G401 (cell line): ENCODE measurements at places on chromosomes 16 and 17.
A peak's percentile ranks its signal among the peaks of the same experiment; 100 is the strongest.

DNA sequence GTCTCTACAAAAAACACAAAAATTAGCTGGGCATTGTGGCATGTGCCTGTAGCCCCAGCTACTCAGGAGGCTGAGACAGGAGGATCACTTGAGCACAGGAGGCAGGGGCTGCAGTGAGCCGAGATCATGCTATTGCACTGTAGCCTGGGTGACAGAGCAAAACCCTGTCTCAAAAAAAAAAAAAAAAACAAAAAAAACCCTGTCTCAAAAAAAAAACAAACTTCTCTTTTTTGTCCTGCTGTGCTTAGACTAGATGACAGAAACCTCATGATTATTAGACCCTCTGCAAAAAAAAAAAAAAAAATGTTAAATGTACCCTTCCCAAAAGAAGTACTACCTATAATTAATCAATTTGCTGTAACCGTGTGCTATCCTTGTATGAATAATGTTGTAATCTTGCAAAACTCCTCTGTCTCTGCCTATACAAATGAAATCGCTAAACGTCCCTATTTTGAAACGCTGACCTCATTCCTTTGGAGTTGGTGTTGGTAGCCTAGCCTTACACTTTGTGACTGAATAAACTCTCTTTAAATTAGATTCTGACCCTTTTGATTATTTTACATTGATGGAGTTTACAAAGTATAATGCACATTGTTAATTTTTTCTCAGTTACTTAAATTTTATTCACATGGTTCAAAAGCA, 13.6 kb upstream of the DHRS7B start:
- DNase-seq = no peak

DNA sequence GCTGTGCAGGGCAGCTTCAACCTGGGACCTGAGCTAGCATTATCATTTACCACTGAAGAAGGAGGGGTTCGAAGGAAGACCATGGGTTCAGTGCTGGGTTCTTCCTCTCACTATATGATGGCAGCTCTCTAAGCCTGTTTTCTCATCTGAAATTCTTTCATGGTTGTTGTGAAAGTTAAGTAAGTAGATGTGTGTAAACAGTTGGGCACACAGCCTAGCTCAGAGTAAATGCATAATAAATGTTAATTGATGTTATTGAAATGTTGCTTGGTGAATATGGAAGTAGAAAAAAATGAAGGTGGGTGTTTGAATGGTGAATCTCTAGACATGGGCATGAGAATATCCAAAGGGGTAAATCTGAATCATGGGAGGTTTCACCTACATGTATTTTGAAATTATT, 9.1 kb downstream of the CEP95 start:
- no peak for DNase-seq

DNA sequence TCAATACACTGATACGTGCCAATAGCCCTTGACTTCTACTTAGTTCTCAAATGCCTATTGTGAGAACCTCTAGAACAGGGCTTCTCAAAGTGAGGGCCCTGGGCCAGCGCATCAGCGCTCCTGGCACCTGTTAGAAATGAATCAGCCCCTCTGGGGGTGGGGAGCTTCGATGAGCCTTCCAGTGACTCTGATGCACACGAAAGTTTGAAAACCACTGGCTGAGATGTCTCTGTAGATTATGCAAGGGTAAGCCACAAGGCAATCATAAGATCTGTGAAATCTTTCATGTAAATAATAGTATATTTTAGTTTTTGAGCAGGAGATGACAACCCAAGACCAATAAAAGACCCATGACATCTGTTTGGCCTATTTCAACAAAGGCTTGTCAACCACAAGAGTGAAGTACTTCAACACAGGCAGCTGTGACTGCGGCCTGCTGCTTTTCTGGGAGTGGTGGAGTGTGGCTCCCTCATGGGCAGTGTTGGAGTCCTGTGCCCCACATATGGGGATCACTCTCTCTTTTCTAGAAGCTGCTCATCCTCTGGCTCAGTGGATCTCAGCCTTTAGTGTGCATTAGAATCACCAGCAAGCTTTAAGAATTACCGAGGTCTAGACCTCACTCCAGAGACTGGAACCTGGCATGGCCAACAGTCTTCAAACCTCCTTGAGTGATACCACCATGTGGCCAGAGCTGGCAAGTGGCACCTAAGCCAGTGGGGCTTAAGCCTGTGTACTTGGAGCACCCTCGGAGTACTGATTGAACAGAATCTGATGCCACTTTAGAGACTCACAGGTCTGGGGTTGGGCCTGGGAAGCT, 5.8 kb downstream of the MTHFSD start:
- DNase-seq = no peak

DNA sequence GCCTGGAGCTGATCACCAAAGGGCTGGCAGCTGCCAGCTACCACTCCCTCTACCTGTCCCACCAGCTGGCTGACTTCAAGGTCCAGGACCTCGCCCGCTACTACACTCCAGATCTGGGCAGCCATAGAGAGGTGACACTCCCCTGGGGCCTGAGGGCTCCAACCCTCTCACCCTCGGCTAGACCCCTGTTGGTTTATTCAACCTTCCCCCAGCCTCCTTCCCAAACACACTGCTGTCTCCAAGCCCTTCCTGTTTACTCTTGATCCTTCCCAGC, 18.0 kb downstream of the ALOX12B start:
- DNase-seq = no peak

- no peak for DNase-seq
Measured at GRCh38 chr17:43782913-43783680, 2.9 kb downstream of the CFAP97D1 start.

DNA sequence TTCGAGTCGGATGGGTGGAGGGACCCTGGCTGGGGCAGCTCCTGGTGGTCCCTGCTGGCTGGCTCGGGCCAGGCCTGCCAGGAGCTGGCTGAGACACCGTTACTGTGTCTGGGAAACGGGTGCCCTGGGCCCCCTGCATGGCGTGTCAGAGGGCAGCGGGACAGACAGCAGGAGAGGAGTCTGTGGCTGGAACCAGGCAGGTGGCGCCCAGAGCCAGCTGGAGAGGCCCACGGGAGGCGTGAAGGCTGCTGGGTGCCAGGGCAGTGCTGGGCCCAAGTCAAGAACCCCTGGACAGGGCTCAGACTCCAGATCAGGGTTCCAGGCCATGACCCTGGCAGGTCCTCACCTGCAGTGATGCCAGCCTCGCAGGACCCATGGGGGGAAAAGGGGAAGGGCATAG, 16.6 kb downstream of the SOX8 start:
- no peak for DNase-seq

DNA sequence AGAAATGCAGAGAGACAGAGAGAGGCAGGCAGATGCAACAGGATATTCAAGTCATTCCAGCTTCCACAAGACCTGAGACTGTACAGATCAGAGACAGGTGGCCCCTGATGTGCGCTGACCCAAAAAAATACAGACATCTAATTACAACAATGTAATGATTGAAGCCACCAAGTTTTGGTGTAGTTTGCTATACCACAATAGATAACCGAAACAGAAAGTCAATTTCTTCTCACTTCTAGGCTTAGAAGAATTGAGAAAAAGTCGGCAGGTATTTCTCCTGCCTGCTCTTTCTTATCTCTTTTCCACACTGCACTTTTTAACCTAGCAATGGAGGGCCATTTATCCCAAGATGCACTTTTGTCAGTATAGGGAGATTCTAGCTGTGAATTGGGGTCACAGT, 949.2 kb downstream of the CDH11 start:
- DNase-seq = no peak

DNA sequence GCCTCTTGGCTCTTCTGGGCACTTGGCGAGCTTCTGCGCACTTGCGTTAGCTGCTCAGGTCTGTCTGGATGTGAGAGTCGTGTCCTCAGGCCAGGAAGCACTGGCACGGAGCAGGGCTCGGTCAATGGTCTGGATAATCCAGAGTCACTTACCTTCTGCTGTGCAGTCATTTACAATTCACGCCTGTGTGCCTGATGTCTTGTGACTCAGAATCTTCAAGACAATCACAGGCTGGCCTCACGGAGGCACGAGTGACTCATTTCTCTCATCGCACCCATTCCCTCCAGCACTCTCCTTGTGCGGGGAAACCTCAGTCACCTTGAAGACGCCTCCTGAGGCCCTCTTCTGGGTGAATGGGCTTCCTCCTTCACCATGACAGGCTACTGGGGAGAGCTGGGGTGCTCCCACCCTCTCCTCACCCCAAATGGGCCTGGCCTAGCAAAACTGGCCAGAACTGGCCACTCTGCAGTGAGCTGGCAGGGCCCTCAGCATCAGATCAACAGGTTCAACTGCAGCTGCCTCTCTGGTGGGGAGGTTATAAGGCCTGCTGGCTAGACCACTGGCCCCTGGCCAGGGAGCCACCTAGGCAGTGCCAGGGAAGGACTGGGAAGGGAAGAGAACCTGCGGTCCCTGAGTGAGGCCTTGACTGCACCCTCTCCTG, 1.9 kb upstream of the CAPN15 start:
- peak; percentile 47 for DNase-seq

DNA sequence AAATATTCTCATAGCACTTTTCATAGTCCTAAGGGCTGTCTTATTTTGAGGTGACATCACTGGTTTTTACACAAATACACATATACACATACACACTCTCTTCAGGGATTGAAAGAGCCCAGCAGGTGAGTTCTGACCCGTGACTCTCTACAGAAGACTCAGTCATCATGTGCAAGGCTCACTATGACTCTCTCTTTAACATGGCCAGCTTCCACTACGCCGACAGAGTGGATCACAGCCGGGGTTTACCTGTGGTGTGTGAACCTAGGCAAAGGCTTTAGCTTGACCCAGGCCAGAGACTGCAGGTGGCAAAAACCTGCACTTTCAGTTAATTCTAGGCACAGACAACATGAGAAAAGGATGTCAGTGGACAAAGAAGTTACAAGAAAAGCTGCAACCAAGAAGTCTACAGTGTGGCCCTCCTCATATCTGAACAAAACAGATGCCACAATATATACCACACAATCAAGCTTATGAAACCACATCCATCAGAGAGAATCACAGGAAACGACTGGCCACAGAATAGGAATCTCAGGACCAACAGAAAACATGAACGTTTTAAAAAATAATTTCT, 56.5 kb downstream of the CYTH1 start:
- no peak for DNase-seq

- DNase-seq = no peak
Measured at GRCh38 chr17:64607862-64608565, 54.1 kb downstream of the SMURF2 start.

DNA sequence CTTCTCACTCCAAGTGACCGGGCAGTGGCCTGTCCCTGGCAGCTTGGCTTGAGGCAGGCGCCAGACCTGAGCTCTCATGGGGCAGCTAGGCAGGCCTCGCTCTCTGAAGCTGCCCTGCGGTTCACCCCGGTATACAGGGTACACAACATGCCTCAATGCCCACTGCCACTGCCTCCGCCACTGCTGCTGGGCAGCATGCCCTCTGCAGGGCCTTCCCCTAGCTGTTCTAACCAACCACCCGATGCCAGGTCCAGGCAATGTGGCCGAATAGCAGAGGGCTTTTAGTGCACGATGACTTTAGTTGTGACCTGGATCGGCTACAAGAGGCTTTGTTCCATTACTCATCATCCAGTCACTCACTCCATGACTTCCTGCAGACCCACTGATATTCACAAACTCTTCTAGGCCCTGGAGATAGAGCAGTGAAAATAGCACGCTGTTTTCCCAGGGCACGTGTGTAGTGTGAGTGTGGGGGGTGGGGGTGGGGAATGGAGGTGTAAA, 19.7 kb downstream of the CDC42EP4 start:
- DNase-seq = no peak

GRCh38 chr17:42337442-42337841, 49.1 kb downstream of the STAT5A start:
- no peak for DNase-seq

GRCh38 chr16:30028438-30029076, 2.5 kb downstream of the TLCD3B start:
- DNase-seq = peak; percentile 17

DNA sequence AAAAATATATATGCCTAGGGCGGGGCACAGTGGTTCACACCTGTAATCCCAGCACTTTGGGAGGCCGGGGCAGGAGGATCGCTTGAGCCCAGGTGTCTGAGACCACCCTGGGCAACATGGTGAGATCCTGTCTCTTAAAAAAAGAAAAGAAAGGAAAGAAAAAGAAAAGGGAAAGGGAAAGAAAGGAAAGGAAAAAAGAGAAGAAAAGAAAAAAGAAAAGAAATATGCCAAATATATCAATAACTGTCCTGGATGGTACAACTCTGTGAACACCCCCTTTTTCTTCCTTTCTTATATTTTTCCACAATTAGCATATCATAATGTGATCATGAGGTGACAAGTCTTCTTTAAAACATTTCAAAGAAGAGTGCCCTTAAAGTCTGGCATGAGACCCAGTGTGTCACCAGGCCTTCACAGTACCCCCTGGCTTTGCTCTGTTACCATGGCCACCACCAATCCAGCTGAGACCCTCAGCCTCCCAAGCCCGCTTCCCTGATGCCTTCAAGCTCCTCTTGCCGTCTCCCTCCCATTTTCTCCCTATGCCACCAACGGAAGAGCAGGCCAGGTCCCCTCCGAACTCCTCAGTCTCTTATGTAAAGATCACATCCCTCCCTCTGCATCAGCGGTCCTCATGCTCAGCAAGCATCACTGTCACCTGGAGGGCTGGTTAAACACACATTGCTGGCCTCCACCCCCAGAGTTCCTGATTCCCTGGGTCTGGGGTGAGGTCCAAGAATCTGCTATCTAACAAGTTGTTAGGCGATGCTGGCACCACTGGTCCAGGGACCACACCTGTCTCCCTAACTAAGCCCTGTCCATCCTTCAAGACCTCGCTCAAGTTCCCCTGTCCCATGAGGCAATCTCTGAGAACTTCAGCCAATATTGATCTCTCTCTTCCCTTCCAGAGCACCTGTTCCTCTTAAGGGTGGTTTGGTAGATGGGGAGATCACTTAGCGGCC, 44.5 kb downstream of the CUEDC1 start:
- DNase-seq = no peak

DNA sequence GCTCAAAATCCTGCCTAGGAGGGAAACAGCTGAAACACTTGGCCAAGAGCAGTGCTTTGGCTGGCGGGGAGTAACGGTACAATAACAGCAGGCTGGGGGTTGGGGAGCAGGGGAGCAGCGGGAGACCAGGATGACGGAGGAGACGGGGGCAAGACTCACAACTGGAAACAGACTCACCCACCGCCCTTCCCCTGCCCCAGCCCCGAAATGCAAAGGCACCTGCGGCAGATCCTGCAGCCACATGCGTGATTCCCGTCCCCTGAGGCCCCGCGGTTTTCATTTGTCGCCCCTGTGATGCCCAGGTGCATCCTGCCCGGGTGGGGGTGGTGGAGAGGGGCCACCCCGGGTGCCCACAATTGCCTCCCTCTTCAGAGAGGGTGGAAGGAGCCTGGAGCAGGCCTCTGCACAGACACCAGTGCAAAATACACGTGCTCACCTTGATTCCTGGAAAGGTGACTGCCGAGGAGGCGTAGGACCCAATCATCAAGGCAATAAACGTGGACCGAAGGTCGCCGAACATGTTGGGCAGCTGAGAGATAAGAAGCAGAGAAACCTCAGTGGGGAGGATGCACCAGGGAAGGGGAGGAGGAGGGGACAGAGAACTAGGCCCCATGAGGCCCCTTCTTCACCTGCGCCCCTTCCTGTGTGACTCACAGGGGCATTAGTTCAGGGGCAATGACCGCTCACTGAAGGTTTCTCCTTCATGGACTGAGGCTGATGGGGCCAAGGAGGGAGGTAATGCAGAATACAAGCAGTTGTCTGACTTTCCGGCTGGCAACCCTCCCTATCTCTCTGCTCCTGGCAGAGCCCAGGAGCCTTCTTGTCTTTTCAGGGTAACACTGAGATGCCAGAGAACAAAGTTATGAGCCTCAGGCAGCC, 30.4 kb upstream of the PITPNA start:
- DNase-seq = peak; percentile 67
